Right kidney (tissue), 9 donors: ENCODE measurements at places on chromosomes 7 and 10.

GRCh38 chr7:149072438-149072775 lies 18.1 kb downstream of the ZNF786 start:
- no peak for DNase-seq

DNA sequence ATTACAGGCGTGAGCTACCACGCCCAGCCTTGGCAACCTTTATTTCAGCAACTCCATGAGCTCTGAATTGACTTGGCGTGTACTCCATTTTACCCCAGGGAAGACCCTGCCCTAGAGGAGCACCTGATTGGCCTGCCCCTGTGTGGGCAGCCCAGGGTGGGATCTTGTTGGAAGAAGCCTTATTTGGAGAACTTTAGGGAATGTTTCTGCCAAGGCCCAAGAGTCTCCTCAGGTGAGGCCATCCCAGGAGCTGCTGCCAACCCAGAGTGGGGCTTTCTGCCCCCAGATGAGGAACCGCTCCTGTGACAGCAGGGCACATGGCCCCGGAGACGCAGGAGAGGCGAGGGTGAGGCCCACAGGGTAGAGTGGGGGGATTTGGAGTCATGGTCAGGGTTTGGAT lies 42.0 kb downstream of the VWA2 start:
- DNase-seq, result no peak

- DNase-seq, result no peak
These were observed 986.5 kb downstream of the KCNMA1 start for GRCh38 chr10:76651154-76651553.

- peak; percentile 54 for DNase-seq
These were observed 736 bp upstream of the ITIH5 start for GRCh38 chr10:7667262-7668141.
